Activated CD4-positive, alpha-beta memory T cell treated with anti-CD3 and anti-CD28 coated beads, Interleukin-2, amount 10 ng/mL, durations not matched to agents 7 days and 5 days (primary cell): ENCODE measurements at places on chromosomes 7 and 10.

DNA sequence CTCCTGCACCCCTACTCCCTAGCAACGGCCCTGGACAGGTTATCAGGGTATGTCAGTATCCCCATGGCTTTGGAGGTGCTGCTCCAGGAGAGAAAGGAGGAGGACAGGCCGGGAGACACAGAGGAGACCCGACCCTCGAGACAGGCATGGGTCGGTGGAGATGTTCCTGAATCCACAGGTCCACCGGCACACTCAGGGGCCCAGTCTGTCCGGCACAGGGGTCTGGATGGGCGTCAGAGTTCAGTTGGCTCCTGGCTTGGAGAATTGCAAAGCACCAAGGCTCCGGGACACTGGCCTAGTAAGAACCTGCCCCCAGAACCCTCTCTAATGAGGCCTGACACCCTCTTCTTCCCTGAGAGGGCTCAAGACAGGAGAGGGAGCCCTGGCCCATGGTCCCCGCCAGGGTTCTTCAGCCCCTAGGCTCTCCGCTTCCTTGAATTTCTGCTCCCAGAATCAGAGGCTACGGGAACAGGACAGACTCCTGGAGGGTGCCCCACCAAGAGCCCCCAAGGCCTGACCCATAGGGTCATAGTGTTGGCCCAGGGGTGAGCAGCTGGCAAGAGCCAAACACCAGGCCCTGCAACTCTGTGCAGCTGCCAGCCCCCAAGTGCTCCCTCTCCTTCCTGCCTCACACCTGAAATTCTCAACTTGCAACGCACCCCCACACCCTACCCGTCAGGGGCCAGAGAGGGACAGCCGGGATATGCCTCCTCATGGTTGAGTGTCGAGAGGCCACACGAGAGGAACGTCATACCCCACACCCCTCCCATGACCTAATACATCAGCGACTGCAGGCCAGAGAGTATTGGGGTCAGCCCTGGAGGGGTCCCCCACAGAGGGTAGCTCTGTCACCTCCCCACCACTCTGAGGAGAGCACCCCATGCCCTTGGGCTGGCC is 5.5 kb upstream of the IRF5 start:
- H3K27ac ChIP-seq, result no peak overlapping the region
- peaks cover 25% of the 10 kb centered on the region for H3K4me1 ChIP-seq
- H3K4me3 ChIP-seq, result no peak overlapping the region
- H3K36me3 ChIP-seq, result peaks cover 5% of the 10 kb centered on the region
- DNase-seq, result no peak

DNA sequence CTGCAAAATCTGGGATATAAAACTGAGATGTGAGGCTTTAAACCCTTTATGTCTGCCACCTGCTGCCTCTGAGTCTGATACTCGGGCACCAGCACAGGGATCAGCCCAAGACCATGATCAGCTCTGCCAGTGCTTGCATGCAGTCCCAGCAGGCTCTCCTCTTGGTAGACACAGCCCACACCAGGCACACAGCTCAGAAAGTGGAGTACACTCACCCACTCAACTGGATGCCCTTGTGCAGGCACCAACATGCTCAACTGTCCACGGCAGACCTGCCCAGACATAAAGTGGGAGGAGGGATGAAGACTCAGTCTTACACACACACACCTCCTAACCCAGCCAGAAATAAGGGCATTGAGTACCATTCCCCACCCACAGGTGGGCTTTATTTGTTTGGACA is 18.2 kb upstream of the MYH16 start:
- DNase-seq, result no peak
- no peaks in the 10 kb centered on the region for H3K36me3 ChIP-seq
- H3K4me1 ChIP-seq, result no peaks in the 10 kb centered on the region
- H3K4me3 ChIP-seq, result no peak overlapping the region

DNA sequence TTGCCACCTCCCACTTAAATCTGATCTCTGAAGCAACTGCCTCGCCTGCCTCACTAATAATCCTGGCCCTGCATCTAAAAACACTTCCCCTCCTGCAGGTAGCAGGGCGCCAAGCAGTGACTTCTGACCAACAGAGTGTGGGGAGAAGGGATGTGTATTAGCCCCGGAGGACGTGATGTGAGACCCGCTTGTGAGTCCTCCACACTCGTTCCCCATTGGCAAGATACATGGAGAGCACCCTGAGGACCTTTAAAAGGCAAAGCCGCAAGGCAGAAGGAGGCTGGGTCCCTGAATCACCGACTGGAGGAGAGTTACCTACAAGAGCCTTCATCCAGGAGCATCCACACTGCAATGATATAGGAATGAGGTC is 6.1 kb upstream of the PILRA start:
- no peak overlapping the region for H3K27ac ChIP-seq
- peaks cover 37% of the 10 kb centered on the region for H3K4me1 ChIP-seq
- DNase-seq, result no peak
- H3K27me3 ChIP-seq, result no peaks in the 10 kb centered on the region
- no peak overlapping the region for H3K4me3 ChIP-seq

- peaks cover 4% of the 10 kb centered on the region for H3K4me1 ChIP-seq
- peaks cover 9% of the 10 kb centered on the region for H3K27me3 ChIP-seq
- H3K27ac ChIP-seq, result no peak overlapping the region
Observed at GRCh38 chr10:124149189-124150042, 56.0 kb upstream of the CHST15 start.

GRCh38 chr7:17477182-17477581 is 178.7 kb downstream of the AHR start:
- H3K27me3 ChIP-seq, result no peaks in the 10 kb centered on the region
- H3K36me3 ChIP-seq, result no peaks in the 10 kb centered on the region
- no peaks in the 10 kb centered on the region for H3K4me1 ChIP-seq
- H3K4me3 ChIP-seq, result no peak overlapping the region
- no peak for DNase-seq
- no peak overlapping the region for H3K27ac ChIP-seq

- no peaks in the 10 kb centered on the region for H3K4me1 ChIP-seq
- no peak overlapping the region for H3K4me3 ChIP-seq
- no peak for DNase-seq
Observed at GRCh38 chr7:11450281-11450680, 381.7 kb downstream of the THSD7A start.

- H3K4me1 ChIP-seq, result no peaks in the 10 kb centered on the region
- H3K27me3 ChIP-seq, result peaks cover 30% of the 10 kb centered on the region
- H3K27ac ChIP-seq, result no peak overlapping the region
- no peaks in the 10 kb centered on the region for H3K36me3 ChIP-seq
Observed at GRCh38 chr10:101256387-101256786, 27.1 kb upstream of the LBX1 start.

DNA sequence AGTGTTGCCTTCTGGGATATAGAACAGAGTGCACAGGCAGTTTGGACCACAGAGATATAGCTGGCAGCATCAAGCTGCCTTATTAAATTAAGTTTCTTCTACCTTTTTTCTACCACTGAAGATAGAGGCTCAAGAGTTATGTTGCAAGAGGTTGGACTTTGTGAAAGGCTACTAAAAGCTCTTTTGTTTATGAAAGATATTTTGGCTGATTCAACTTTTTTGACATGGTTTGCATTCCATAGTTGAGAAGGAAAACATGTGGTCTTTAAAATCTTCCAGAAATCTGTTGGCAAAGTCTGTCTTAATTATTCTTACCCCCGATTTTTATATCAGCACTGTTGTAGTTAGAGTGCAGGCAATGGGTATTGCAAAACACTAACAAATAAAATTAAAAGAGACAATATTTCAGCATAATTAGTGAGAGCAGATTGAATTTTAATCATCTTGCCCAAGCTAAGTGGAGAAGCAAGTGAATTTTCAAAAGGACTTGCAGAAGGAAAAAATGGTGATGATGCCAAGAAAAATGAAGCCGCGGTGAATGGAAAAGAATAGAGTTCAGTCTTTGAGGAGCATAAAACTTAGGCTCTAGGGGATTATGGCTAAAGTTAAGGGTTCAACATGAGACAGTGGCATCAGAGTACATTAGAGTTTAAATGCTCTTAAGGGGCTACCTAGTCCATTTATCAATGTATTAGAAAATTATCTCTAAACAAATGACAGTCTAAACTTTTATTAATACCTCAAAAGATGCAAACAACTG is 450.9 kb upstream of the CNTNAP2 start:
- H3K4me1 ChIP-seq, result no peaks in the 10 kb centered on the region
- no peaks in the 10 kb centered on the region for H3K27me3 ChIP-seq
- H3K36me3 ChIP-seq, result no peaks in the 10 kb centered on the region
